ENCODE measurements at places on chromosomes 3 and 15.

DNA sequence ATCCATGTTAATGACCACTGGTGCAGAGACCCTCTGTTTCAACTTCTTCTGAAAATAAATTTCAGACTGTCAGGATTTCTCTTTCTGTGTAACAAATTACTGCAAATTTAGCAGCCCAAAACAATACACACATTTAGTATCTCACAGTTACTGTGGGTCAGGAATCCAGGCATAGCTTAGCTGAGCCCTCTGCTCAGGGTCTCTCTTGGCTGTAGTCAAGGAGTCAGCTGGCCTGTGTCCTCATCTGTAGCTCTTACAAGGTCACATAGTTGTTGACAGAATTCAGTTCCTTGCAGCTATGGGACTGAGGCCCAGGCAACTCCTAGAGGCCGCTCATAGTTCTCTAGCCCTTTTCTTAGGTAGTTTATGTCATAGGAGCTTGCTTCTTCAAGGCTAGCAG, 51.9 kb downstream of the NKIRAS1 start:
- no peak for DNase-seq

DNA sequence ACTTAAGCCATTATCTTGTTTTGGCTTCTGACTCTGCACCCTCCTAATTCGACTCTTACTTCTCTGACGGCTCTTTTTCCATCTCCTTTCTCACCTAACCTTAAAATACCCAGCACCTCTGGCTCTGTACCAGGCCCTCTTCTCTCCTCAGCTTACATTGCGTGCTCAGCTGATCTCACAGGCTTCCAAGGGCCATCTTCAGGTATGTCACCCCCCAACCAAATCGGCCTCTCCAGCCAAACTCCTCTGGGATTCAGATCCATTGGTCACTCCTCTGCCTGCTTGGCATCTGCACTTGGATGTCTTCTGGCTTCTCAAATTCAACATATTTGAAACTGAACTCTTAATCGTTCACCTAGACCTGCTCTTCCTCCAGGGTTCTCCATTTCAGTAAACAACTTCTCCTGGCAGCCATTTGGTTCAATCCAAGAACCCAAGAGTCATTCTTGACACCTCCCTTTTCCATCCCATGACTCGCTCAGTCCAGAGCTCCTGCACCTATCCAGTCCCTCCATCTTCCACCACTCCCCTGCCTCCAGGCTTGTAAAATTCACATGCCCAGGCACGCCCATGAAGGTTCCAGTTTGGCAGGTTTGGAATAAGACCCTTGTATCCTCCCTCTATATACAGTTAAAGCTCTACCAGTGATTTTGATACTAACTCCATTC, 35.2 kb upstream of the SLC41A3 start:
- no peak for DNase-seq

- DNase-seq, result no peak
Measured at GRCh38 chr3:154214306-154214705, 93.1 kb downstream of the ARHGEF26 start.

DNA sequence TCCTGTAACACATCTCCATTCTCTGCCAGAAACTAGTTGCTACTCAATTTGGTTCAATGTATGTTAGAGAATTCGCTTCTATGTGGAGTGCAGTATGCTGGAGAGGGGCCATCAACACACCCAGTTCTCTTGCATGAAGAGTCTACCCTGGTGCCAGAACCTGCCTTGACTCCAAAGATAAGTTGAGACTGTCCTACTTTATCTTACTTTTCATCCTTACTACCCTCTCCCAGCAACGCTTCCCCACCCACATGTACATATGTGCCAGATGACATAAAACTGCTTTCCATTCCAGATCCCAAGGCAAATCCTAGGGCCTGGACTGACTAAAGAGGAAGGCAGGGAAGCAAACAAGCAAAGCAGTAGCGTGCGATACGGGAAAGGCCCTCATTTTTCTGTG, 442.6 kb upstream of the THRB start:
- no peak for DNase-seq

- DNase-seq, result no peak
Measured at GRCh38 chr15:64521726-64522164, 61.4 kb downstream of the ZNF609 start.

- DNase-seq, result no peak
Measured at GRCh38 chr3:194654443-194654842, 17.5 kb downstream of the LSG1 start.
